ENCODE measurements at places on chromosomes 11 and 22.

DNA sequence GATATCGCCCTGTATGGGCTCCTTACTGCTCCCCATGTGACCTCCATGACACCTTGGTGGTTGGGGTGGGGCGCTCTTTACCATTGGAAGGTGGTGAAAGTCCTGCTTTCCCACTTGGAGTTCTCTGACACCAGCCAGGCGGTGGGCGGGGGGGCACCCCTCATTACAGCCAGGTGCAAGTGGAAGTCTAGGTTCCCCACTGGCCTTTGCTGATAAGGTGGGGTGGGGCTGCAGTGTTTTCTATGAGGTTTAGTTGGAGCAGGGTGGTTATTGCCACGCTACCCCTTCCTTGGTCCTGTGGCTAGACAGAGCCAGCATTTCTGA, 5.5 kb upstream of the SLC37A2 start:
- DNase-seq = no peak

DNA sequence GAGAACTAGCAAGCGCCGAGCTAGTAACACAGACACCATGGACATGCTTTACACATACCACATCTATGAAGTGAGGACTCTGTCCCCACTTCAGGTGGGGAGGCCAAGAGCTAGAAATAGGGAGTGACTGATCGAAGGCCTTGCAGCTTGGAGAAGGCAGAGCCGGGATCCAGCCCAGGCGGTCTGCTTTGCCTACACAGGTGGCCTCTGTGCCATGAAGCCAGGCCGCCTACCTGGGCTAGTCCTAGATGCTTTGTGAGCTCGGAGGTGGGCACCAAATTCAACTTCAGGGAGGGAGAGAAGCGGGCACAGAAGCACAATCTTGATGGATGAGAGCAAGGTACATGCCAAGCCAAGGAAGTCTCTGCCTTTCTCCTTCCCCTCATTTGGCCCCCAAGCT, 117.2 kb downstream of the TIMP3 start:
- DNase-seq = no peak

DNA sequence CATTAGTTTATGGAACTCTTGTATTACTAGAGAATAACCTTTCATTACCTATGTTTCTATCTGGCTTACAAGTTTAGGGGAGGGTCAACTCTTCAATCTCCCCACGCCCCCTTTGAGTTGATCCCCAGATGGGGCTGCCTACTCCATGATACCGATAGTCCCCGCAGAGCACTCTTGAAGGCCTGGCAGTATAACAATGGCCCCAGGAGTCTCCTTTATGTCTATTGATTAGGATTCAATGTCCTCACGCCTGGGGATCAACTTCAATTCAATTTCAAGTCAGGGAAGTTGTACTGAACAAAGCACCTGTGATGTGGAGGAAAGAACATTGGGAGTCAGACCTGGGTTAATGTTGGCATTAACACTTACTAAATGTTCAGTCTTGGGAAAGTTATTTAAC, 520.2 kb downstream of the METTL15 start:
- DNase-seq = no peak

DNA sequence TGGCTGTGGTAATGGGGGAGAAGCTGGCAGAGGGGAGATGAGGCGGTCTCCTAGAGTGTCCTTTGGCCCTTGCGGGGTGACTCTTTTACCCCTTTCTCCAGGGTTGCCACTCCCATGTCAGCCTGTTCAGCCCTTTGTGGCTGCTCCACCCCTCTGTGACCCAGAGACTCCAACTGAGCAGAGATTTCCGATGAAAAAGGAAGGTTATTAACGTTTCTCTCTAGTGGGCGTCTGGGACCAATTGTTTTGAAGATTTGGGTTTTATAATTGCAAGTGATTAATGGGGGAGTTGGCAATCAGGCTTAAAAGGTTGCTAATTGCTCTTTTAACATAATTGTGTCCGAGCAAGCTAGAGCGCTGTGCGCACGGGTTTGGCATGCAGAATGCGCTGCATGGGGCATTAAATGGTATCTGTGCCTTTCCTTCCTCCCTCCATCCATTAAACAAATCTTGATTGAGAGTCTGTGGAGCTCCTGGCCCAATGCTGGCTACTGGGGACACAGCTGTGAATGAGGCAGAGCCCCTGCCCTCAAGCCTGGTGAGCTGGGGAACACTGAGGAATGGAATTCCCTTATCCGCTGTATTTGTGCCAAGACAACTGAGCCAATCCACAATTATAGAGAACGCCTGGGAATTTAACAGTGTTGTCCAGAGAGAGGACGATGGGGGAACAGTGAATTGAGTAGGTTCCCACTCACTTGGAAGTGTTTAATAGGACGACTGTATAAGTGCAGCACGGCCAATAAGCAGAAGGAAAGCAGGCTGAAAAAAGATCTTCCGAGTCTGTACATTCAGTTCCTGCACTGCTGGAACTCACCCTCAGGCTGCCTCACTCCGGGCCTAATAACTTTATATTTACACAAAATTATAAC, 295.9 kb downstream of the MIAT start:
- DNase-seq = no peak

GRCh38 chr11:20452585-20452984, 65.1 kb downstream of the PRMT3 start:
- DNase-seq = no peak

Data from hypothalamus (tissue), 51 donors.